ENCODE measurements at places on chromosomes 2 and 18.
A peak's percentile ranks its signal among the peaks of the same experiment; 100 is the strongest.

- no peak for DNase-seq
These were observed 143.4 kb upstream of the SIX2 start for GRCh38 chr2:45152691-45153090.

- DNase-seq, result no peak
These were observed 395.7 kb downstream of the GALR1 start for GRCh38 chr18:77645170-77645872.

- DNase-seq, result no peak
These were observed 21.4 kb upstream of the DRC1 start for GRCh38 chr2:26380281-26380680.

DNA sequence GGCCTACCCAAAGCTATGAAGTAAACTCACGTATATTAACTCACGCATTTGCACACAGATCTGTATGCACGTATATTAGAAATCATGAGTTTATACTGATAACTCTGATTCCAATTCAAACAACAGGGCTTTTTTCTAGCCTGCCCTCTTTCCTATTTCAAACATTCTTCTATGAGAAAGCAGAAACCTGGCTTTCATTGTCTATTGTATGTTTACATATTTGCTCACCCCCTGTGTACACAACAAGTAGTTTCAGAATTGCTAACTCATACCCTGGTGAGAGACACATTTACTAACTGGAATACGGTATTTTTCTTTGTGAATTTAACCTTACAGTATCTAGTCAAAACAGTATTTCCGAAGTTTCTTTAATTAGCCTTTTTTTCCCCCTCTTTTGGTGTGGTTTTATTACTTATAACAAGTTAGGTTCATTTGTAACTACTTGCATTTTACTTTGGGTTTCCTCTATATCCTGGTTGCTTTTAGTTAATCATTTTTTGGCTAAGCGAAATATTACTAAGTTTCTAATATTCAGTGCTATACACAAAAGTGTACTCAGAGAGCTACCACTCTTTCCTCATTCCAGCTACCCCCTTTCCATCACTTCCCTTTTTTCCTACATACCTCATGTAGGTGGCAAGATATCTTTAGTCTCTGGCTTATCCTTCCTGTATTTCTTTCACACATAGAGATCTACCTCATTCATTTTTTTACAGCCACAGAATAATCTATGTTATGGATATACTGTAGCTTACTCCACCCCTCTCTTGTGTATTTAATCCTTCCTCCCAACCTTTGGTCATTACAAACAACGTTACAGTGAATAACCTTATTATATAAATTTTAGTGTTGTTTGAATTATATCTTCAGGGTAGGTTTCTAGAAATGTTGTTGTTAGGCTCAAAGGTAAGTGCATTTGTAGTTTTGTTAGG lies 112.7 kb upstream of the BCL2L11 start:
- no peak for DNase-seq

DNA sequence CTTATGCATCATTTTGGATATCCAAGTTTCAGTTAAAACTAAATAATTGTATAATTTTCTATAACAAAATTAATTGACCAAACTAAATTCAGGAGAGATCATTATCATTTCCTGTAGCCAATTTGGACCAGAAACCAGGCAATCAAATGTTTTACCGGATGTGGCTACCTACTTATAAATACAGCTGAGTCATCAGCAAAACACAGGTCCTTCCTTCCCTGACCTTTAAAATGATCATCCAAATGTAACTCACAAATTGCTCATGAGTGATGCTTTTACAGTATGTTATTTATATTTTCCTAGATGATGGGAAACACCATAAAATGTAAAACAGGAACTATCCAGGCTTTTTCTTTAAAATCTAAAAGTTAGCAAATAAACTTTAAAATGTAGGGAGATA lies 133.7 kb downstream of the CBLN2 start:
- DNase-seq, result no peak

- DNase-seq, result no peak
These were observed 806.7 kb downstream of the NRXN1 start for GRCh38 chr2:50225021-50225928.

- DNase-seq, result peak; percentile 44
These were observed at the start of gene KCNG3 for GRCh38 chr2:42493468-42494354. Gene KCNG3, minus strand, starts transcription at chr2:42493982. Its CDS starts 481 bp downstream, at chr2:42493501.

DNA sequence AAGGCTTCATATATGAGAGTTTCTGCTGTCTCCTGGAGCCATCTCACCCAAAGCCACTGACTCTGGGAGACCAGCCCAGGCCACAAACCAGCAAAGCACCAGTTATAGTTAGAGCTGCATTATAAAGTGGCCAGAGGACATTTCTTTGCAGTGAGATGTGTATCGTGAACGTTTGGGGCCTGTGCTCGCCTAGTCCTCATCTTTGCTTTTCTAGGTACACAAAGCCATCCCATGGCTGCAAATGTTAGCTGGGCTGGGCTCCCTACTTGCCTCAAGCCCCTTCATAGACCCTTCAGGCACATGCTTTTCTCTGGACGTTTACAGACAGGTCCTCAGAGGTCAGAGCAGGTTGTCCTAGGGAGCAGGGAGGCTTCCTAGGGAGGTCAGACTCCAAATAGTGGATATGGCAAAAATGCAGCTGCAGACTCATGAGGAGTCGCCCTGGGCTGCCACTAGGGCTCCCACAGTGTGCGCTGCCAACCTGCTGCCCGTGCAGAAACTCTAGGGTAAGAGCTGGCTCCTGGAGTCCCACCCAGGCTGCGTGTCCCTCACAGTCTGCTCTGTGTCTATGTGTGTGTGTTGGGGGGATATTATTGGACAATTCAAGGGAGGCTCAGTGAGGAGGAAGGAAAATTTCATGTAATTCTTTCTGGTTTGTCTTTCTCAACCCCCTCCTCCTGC lies 141.0 kb downstream of the RPIA start:
- no peak for DNase-seq

GRCh38 chr2:201882353-201883090 lies 76.2 kb downstream of the CDK15 start:
- DNase-seq, result no peak

- no peak for DNase-seq
These were observed 116.6 kb downstream of the ACTR3 start for GRCh38 chr2:114006460-114006859.

GRCh38 chr18:3851159-3851558 lies 401.2 kb downstream of the TGIF1 start:
- DNase-seq, result peak; percentile 71

- DNase-seq, result no peak
These were observed 374.0 kb upstream of the SLC14A2 start for GRCh38 chr18:45241271-45241670.

GRCh38 chr2:238031751-238032150 lies 29.1 kb upstream of the SCLY start:
- no peak for DNase-seq

DNA sequence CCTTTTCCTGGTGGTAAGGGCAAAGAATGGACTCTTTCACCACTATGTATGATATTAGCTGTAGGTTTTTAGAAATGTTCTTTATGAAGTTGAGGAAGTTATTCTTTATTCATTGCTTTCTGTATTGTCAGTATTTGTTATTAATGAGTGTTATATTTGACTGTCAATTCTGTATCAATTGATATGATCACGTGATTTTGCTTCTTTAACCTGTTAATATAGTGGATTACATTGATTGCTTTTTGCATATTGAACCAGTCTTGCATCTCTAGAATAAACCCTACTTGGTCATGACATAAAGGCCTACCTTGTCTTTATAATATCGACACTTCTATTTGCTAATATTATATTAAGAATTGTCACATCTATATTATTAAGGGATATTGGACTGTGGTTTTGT lies 18.3 kb upstream of the ST6GAL2 start:
- no peak for DNase-seq

GRCh38 chr2:68417926-68418325 lies 49.2 kb downstream of the FBXO48 start:
- no peak for DNase-seq

DNA sequence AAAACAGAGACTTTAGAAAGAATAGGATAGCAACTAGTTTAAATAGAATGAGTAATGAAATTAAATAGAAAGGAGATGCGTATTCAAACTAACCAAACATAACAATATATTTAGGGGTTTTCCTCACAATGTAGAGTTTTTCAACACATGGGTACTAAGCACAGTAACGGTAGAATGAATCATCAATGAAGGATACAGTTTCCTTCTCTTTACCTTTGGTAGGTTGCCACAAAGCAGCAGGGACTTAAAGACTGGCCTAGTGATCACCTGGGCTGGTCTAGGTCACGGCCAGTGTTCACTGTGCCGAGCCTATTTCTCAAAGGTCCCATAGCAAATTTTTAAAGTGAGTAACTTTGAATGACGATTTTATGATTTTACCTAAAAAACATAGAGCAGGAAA lies 311.7 kb downstream of the XIRP2 start:
- no peak for DNase-seq

DNA sequence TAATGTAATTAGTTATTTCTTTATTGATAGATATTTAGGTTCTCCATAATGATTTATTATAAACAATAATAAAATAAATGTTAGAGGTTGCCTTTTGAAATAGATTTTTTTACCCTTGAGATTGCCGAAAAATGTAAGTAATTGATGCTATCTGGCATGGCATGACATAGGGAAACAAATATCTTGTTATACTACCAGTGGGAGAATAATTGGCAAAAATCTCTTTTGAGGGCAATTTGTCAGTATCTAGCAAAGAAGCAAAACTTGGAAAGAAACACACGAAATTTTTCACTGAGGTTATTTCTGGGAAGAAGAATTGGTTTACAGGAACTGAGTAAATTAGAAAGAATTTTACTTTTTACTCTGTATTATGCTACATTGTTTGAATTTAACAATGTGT lies 547.2 kb upstream of the SETBP1 start:
- DNase-seq, result no peak

GRCh38 chr2:165958313-165958960 lies 4.9 kb upstream of the TTC21B start:
- no peak for DNase-seq

DNA sequence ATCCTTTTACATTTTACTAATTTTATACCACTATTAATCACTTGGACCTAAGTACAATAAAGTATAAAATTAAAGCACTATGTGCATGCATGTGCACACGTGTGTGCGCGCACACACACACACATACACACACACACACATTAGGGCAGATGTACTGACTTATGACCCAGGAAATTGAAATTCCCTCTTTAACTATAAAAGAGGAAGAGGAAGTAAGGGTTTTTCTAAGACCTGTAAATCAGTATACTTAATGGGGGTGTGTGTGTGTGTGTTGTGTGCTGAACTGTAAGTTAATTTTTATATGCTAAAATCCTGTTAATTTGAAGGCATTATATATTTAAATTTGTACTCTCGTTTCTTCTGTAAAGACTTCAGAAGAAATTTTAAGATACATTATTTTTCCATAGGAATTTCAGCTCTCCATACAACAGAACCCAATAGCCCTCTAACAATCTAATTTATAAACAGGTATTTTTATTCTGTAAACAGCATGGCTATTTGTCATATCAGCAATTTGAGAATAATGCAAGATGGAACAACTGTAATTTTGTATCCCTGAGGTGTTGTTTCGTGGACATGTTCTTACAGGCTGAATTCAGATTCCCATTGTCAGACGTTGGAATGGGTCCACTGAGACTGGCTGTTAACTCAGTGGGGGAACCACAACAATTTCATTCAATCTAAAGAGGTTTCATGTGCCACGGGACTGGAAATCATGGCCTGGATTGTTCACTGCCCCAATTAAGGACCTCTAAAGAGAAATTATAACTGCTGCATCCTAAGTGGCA lies 90.9 kb downstream of the PLA2R1 start:
- peak; percentile 58 for DNase-seq

GRCh38 chr2:60525899-60526298 lies 27.6 kb downstream of the BCL11A start:
- peak; percentile 60 for DNase-seq

DNA sequence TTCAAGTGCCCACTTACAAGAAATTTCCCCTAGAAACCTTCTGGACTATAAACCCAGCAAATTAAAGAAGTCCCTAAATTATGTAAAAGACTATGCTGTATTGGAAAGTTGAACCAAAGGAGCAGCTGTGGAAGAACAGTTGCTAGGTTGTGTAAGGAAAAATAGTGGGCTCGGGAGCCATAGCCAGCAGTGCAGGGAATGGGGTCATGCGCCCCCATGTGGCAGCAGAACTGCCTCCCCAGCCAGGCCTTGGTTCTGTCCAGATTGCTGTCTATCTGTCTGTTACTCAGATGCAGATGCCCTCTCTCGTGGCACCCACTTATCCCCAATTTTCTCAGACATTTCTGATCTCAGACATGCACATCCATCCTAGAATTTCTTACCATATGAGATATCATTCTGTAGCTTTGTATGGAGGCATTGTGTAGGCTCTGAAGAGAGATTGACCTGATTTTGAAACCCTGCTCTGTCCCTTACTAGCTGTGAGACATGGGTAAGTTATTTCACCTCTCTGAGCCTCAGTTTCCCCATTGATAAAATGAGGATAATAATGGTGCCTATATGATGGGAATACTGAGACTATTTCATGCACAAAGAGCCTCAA lies 258.3 kb downstream of the SS18 start:
- DNase-seq, result peak; percentile 20

DNA sequence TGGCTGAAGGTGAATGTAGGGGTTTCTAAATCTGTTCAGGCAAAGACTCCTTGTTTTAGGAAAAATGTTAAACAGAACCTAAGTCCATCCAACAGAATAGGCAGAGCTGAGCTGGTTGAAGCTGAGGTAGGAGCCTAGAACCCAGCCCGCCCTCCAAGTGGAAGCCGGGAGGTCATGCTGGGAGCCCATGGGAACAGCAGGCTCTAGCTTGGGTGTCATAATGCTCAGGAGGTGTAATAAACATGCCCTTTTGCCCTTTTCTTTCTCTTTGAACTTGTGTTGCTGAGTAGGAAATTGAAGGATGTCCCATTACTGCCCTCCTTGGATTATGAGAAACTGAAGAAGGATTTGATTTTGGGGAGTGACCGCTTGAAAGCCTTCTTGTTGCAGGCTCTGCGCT lies 60.3 kb downstream of the ARMC9 start:
- DNase-seq, result no peak

DNA sequence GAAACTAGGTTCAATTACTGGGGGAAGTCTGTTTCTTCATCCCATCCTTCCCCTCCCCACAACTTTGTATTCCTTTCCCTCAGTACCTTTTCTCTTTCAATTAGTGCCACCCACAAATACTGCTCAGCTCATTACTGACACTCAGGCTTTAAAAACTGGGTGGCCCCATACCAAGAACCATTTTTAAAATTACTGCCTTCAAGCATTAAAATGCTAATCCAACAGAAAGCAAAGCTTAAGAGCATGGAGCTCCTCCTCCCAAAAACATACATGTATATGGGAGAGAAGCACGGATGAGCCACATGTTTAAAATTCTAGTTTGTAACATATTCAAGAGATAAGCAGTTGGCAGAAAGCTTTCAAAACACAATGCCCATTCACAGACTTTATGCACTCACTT lies 44.0 kb downstream of the IRS1 start:
- DNase-seq, result no peak
